Activated CD4-positive, alpha-beta T cell treated with anti-CD3 and anti-CD28 coated beads, Interleukin-2, amount 50 U/mL, for 48 hours (primary cell): ENCODE measurements at places on chromosomes 3 and 15.

DNA sequence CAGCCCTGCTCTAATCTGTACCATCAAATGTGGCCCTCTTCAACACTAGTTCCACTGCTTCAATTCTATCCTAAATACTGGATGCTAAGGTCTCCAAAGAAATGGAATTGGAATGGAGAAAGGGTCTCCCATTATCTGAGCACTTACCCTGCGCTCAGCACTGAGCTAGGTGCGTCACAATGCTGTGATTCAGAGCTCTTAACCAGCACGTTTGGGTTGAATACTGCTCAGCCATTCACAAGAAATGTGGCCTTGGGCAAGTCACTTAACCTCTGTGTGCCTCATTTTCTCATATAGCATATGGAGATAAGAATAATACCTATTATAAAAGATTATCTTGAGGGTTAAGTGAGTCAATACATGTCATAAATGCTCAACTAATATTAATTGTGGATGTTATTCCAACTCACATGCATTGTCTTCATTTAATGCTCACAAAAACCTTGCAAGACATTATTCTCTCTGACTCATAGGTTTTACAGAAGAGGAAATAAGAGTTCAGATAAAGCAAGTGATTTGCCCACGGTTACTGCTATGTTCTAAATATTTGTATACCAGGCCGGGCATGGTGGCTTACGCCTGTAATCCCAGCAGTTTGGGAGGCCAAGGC, 27.4 kb upstream of the SRGAP3 start:
- DNase-seq, result no peak

- no peak for DNase-seq
These were observed 576.5 kb downstream of the ZNF385D start for GRCh38 chr3:21174461-21174860.

GRCh38 chr3:98361289-98361688, 7.6 kb downstream of the OR5K4 start:
- no peak for DNase-seq

DNA sequence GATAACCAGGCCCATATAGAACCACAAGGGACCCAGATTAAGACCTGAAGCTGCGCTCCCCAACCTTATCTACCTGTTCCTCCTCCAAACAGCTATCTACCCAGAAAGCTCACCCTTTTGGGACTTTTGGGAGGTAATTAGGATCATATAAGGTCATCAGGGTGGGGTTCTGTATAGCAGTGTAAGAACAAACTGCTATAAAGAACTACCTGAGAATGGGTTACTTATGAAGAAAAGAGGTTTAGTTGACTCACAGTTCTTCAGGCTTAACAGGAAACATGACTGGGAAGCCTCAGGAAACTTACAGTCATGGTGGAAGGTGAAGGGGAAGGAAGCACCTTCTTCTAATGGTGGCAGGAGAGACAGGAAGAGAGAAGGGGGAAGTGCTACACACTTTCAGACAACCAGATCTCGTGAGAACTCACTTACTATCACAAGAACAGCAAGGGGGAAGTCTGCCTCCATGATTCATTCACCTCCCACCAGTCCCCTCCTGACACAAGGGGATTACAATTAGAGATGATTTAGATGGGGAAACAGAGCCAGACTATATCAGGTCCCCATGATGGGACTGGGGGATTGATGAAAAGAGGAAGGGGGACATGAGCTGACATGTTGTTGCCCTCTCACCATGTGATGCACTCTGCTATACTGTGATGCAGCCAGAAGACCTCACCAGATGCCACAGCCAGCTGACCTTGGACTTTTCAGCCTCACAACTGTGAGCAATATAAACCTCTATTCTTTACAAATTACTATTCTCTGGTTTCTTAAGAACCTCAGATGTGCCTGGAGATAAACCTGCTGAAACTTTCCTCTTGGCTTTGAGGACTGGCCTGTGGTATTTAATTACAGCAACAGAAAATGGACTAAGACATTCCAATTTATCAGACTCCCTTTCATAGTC, 15.3 kb upstream of the FMN1 start:
- no peak for DNase-seq

GRCh38 chr3:52522651-52523251, 10.9 kb downstream of the NT5DC2 start:
- no peak for DNase-seq
